Adipocyte (in vitro differentiated cells): ENCODE measurements at places on chromosomes 2 and 18.

GRCh38 chr18:61955644-61956043 is 62.8 kb upstream of the RNF152 start:
- DNase-seq = no peak

DNA sequence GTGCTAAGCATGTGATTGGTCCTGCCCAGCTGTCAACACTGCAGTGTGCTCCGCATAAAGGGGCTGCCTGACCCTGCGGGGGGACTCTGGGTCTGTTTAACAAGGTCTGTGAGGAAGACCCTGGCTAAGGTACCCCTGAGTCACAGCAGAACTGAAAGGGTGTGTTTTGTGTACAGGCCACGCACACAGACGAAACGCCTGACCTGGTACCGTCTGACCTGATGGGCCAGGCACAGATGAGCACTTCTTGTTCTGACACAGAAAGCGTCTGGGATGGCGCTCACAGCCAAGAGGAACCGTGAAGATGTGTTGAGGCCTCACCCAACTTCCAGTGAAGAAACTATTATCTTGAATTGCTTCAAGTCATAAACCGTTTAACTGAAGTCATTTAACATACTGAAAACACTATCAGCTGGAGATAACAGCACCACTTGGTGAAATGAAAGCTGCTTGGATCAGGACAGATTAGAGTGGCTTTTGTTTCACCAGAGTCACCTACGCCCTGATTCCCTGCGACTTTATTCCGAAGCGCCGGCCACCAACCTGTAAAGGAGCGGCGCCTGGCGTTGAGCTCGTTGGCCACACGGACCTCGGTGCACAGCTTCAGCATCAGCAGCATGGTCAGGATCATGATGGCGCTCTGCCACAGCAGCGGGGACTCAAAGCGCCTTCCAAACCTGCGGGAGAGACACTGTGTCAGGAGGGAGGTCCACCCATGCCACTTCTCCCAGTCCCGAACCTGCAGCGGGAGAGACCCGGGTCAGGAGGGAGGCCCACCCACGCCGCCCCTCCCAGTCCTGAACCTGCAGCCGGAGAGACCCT is 8.5 kb downstream of the SLC66A2 start:
- DNase-seq = no peak

DNA sequence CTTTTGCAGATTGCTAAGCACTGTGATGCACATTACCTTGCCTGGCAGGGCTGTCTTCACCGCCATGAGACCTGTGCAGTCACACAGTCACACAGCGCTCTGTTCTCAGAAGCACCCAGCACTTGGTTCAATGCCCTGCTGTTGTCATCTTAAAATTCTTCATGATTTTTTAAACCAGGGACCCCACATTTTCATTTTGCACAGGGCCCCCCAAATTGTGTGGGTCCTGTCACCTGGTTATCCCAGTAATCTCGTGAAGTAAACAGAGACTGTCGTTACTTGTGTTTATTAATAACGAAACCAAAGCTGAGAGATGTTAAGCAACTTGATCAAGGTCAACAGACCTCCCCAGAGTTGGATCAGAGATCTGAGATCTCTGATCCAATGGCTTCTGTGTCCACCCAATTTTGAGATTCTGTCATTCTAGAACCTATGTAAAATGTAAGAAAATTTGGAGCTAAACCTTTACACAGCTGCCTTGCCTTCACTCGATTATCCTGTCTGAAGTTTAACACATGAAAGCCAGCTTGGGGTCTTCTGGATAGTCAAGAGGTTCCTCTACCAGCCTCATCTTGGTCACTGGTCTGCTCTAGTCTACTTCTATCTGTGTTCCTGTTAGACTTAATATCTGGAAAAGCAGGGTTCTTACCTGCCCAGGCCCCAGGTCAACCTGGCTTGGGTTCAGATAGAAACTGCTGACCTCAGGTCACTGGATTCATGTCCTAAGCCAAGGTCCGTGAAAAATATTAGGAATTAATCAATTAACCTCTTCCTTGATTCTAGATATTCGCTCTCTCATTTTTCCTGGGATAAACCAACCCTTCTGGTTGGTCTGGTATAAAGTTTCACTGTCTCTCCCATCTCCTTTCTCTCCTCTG is 13.7 kb upstream of the TTC39C start:
- no peak for DNase-seq

- no peak for DNase-seq
Observed at GRCh38 chr2:174593041-174593440, 4.6 kb downstream of the WIPF1 start.

- no peak for DNase-seq
Observed at GRCh38 chr2:11365096-11365879, 20.9 kb upstream of the ROCK2 start.

DNA sequence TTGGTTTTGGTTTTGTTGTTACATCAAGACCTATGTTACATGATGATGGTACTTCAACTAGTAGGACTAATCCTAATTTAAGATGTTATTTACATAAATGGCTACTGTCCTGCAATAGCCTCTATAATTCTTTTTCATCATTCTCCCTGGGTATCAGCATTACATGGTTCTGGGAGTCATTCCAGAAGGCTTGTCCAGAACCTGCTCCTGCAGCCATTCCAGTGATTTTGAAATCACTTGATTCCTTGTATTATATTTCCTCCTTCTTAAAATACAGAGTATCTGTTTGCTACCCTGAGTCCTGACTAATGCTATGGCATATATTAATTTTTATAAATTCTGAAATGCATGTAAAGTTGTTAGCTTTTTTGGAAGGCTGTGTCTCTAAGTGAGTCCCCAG is 400.5 kb upstream of the MEIS1 start:
- peak; percentile 22 for DNase-seq

DNA sequence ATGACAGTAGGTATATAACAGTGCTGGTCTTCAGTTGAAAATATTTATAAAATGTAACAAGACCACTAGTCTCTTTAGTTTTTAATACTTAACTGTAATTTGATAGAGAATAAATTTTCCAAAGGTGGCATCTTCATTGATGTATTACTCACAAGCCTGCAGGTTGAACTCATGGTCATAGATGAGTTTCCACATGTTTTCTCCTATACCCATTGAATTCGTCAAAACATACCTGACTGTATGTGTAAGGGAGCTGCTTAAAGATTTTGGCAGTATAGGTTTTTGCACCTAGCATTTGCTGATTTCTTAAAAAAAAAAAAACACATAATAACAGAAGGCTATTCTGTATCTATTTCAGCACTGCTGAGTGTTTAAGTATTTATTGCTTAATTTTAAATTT is 112.9 kb downstream of the FMNL2 start:
- DNase-seq = no peak
